ENCODE measurements at places on chromosomes 2 and 18.

GRCh38 chr2:54499661-54500060, 43.5 kb downstream of the SPTBN1 start:
- no peak for DNase-seq

GRCh38 chr18:75064513-75064905, 144.4 kb downstream of the PTGR3 start:
- no peak for DNase-seq

GRCh38 chr2:173647681-173648311, 293.1 kb downstream of the CDCA7 start:
- no peak for DNase-seq

GRCh38 chr2:32227492-32227891, 37.2 kb downstream of the NLRC4 start:
- DNase-seq, result no peak

DNA sequence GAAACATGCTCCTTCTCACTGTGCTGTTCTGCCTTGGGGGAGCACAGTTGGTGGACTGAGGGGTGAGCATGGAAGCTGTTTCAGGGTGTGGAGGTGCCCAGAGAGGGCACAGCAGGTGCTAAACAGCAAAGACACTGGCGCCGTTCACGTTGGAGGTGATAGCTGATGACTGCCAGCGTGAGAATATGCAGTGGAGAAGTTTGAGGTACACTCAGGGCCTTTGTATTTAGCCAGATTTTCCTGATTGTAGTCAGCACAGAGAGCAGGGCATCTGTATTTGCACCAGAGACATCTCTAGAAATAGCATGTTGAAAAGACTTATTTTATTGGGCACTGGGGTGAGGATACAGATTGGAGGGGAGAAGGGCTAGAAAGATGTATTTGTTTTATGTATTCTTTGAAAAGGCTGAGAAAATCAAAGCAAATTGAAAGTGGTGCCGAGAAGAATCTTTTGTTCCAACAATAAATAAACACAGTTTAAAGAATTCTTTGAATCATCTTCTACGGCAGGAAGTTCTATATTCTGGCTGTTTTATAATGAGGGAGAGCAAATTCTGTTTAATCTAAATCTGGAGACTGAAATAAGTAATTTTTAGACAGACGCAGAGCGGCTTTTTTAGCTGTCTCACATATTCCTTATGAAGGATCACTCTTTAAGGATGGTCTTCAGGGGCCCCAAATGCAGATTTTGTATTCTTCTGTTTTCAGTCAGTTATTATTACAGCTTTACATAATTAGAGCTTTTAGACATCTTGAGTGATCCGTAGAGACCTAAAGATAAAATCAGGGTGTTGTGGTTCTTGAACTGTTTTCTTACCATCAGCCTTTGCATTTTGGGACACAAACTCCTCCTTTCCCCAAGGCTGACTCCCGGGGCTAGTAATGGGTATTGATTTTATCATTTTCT, 7.1 kb downstream of the ZNF532 start:
- no peak for DNase-seq

DNA sequence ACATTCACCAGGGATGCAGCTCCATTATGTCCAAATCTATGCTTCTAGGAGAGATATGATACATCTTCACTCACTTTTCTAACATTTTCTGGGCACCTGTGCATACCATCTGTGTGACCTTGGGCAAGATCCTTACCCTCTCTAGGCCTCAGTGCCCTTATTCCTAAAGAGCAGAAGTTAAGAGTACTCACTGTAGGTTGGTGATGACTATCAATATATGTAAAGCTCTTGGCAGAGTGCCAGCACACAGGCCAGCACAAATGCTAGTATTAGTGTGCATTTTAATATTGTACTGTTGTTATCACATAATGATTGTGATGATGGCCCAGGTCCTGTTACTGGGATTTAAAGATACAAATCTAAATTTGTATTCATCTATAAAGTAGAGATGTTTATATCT, 199.2 kb downstream of the RAD51AP2 start:
- no peak for DNase-seq

GRCh38 chr2:210460322-210461227, 16.0 kb downstream of the LANCL1 start:
- DNase-seq, result no peak
